ENCODE measurements at places on chromosomes 6 and 20.

GRCh38 chr6:45625191-45625664, 247.5 kb upstream of the SUPT3H start:
- DNase-seq, result no peak

- DNase-seq, result no peak
Measured at GRCh38 chr6:46923476-46923875, 1.7 kb upstream of the ADGRF5 start.

DNA sequence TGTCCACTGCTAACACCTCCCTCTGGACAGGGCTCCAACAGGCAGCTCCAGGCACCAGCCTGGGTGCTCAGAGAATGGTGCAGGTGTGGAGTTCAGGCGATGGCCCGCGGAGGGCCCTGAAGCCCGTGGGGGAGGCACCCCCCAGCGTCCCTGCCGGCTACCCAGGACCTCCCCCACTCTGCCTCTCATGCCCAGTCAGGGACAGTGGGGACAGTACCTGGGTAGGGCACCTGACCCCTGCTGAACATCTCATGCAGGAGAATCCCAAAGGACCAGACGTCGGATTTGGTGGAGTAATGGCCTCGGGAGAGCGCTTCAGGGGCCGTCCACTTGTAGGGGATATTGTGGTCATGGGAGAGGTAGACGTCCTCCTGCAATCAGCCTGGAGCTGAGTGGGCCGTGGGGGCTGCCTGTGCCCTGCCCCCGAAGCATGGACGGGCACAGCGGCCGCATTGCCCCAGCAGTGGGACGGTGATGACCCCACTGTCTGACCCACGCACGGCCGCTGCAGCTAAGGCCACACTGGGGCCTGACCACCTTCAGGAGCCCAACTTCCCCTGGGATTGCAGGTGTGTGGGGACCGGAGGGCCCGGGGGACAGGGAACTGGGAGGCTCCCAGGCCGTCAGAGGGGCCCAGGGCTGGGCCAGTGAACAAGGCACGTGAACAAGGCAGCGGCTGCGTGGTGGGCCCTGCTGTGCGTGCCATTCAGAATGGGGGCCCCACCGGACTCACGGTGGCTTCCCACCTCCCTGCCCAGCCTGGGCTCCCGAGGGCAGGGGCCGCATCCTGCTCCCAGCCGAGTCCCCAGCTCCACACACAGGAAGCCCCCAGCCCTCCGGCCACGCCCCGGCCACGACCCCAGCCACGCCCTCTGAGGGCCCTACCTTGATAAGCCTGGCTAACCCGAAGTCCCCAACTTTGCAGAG, 7.1 kb downstream of the PTK6 start:
- no peak for DNase-seq

- DNase-seq, result no peak
Measured at GRCh38 chr20:43726811-43727338, at the start of gene GTSF1L. Gene GTSF1L (minus strand): TSS chr20:43727002. CDS start chr20:43726694, 308 bp downstream.

DNA sequence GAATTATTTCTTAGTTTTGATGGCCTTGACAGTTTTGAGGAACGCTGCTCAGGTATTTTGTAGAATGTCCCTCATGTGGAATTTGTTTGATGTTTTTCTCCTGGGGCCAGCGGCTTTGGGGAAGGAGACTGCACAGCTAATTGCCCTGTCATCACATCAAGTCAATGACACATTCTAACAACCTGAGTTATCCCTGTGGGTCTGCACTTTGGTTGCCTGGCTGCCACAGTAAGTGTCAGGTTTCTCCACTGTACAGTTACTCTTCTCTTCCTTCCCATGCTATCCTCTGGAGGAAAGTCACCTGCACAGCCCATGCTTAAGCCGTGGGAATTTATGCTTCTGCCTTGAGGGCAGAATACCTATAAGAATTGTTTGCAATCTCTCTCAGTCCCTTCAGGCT, 1.4 kb upstream of the TREML4 start:
- DNase-seq, result no peak

DNA sequence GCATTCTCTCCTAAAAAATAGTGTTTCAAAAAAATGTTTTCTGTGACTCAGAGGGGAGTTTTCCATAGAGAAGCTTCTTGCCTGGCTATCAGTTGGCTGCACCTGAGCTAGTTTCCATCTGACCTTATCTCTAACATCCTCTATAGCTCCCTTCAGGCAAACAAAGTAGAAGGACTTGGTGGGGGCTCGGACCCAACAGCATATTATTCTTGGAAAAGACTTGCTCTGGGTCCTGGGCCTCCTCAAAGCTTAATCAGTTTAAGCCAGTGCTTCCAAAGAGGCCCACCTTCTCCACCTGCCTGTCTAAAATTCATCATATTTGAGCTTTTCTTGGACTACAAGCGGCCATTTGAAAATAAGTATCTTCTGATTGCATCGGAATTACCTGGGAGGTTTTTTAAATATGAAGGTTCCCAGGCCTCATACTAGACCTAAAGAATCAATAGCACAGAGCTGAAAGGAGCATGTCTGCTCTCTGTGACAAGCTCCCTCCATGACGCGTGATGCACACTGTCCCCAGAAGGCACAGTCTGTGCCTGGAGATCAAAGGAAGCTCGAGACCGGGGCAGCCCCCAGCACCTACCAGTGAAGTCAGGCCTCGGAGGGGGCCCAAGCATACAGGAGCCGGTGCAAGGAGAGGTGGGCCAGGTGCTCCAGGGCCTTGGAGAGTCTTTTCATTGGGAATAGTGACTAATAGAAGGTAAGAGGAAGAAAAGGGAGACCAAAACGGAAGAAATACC, 80.6 kb upstream of the HIVEP1 start:
- no peak for DNase-seq

DNA sequence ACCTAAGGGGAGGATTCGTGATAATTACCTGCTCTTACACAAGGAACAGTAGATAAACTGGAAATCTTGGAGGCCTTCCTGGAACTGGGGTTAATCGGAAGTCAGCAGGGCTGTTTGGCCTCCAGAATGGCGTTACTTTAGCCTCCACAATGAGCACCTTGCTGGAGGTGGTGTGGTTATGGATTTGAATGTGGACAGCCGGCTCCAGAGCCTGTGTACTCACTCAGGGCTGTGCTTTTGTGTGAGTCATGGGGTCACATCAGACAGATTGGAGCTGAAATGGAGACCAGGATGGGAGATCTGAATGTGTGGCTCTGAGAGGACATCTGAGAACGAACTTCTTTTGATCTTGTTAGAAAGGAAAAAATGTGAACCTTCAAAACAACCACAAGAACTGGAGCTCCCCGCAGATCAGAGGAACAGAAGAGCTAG, 30.4 kb downstream of the IGF2R start:
- no peak for DNase-seq

DNA sequence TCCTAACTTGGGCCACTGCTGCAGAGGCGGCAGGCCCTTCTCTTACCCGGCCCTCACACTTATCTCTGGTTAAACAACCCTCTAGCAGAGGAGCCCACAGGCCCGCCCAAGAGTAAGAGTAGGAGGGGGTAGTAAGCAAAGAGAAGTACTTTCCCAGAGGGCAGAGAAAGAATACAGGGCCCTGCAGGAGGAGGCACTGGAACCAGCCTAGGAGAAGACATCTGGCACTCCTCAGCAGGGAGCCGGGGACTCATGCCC, 10.1 kb downstream of the MTCH1 start:
- DNase-seq, result no peak

GRCh38 chr20:14401479-14402138, 64.2 kb upstream of the FLRT3 start:
- no peak for DNase-seq

GRCh38 chr6:30913721-30914075, 340 bp upstream of the VARS2 start:
- DNase-seq, result no peak

GRCh38 chr20:63808964-63809674, 21.9 kb downstream of the ZBTB46 start:
- no peak for DNase-seq

DNA sequence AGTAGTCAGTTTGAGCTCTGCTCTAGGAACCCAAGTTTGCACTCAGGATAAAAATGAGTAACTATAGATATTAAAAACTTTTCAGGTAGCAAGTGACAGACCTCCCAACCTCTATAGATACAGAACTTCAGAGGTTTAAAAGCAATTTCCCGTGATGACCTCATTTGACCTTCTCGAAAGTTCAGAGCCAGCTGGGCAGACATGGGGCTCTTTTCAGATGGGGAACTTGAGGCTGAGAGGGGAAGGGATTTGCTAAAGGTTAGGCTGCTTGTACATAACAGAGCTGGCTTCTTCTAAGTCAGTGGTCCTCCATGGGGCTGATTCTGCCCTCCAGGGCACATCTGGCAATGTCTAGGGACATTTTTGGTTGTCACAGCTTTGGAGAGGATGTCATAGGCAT, 58.8 kb upstream of the ZNF831 start:
- DNase-seq, result no peak

DNA sequence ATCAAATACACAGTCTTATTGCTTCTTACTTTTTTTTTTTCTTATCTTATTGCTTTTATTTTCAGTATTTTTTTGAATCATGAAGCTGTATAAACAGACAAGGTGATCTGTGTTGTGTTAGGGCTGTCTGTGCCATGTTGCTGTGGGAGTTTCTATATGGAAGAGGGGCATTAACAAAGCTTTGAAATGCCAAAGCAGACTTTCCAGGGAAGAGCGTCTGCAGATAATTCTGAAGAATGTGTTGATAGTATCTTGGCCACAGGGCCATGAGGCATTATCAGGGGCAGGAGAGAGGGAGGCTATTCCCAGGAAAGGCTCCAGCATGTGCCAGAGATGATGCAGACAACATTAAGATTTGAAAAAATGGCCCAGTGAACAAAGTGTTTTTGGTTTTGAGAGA, 354.5 kb downstream of the UTRN start:
- no peak for DNase-seq

GRCh38 chr6:1382883-1383728, 6.3 kb upstream of the FOXF2 start:
- DNase-seq, result no peak

DNA sequence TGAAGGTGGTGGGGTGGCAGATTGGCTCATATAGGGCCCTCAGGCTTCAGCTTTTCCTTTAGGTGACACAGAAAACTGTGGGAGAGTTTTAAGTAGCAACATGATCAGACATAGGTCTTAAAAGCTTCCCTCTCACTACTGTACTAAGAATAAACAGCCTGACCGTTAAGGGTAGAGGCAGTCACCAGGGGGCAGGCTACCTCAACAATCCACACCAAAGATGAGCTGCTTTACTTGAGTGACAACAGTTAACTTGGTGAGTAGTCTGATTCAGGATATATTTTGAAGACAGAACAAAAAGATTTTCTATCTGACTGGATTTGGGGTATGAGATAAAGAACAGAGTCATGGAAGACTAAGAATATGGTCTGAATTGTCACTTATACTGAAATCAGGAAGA, 193.1 kb upstream of the SHLD1 start:
- DNase-seq, result peak; percentile 28

DNA sequence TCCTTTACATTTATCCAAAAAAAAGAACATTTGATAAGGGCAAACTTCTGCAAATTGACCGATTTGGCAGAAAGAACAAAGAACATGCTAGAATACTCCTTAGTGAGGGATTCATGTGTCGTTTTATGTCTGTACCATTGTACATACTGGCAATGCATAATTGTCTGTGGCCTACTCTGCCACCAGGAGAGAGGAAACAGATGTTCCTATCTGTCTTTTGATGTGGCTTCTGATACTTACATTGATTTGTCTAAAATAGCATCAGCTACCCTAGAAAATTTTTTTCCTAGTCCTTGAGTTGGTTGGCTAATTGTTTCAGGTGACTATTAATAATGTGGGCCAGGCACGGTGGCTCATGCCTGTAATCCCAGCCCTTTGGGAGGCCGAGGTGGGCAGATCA, 654.1 kb downstream of the KIF16B start:
- DNase-seq, result no peak

DNA sequence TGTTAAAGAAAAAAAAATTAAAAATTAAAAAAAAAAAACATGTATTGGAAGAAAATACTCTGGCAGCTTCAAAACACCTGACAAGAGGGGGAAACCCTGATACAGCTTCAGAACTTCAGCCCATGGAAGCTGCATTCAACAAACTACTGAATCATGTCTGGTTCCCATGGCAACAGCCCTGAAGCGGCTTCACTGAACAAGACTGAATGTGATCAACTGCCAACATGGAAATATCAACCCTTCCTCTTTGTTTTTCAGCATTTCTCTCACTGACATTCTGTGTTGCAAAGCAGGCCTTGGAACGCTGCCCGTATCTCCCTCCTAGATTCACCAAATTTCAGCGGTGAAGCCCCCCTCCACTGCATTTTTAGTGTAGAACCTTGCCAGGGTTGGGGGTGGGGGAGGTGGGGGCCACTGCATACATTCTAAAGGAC, 91.3 kb upstream of the SHLD1 start:
- peak; percentile 51 for DNase-seq

GRCh38 chr20:35039146-35039545, 53.5 kb downstream of the TRPC4AP start:
- no peak for DNase-seq

GRCh38 chr20:63225082-63225454, 9.1 kb upstream of the YTHDF1 start:
- DNase-seq, result no peak

GRCh38 chr6:11732036-11732631, 46.5 kb downstream of the ADTRP start:
- peak; percentile 77 for DNase-seq

DNA sequence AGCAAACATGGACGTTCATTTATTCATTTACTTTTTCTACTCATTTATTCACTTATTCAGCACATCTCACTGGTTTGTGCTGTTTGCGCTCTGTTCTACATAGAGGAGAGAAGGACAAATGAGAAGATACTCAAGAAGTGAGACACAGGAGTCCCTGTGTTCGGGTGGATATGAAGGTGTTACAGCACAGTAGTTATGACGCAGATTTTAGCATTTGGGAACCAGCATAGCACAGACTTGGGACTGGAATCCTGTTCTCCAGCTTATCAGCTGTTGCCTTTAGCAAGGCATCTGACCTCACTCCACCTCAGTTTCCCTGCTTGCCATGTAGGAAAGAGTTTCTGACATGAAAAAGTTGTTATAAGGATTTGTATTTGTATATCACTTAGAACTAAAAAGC, 430.1 kb downstream of the MAFB start:
- DNase-seq, result no peak

- DNase-seq, result no peak
Measured at GRCh38 chr6:71419217-71420094, 130.8 kb downstream of the OGFRL1 start.

- DNase-seq, result no peak
Measured at GRCh38 chr6:93787841-93788240, 368.5 kb upstream of the EPHA7 start.

DNA sequence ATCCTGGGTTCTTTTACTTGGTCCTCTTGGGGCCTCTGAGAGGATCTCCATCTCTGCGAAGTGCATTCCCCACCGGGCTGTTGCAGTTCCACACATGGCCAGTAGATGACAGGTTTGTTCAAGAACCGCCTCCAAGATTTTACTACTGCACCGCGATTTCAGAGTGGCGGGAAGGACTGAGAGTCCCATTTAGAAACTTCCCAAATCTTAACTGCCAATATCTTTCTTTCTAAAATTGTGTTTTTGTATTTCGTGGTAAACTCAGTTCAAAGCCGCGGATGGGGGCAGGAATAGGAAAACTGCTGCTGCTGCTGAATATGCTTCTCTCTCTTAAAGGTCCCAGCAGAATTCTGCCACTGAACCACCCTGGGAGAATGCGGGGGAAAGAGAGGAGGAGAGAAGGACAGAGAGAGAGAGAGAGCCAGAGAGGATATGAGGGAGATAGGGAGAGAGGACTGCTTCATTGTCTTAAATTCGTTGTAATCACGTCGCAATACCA, 8.6 kb upstream of the BTNL2 start:
- peak; percentile 53 for DNase-seq

GRCh38 chr6:80622641-80623040, 516.2 kb downstream of the BCKDHB start:
- DNase-seq, result no peak
